ENCODE measurements at places on chromosomes 12 and 14. TPM values are rescaled to one million over a fixed set of nuclear protein-coding genes. Genes with fewer than 3 reads are reported as not detected.

The AMN gene
- polyA plus RNA-seq, result 0.15 TPM

The RHOJ gene
- polyA plus RNA-seq, result 19.8 TPM

The CD4 gene
- polyA plus RNA-seq, result 2.6 TPM

The NEUROD4 gene
- not detected for polyA plus RNA-seq

The MMP19 gene
- polyA plus RNA-seq, result 4.3 TPM

The SLC6A15 gene
- polyA plus RNA-seq, result not detected

The ZNF740 gene
- polyA plus RNA-seq, result 8.2 TPM

The PLA2G1B gene
- not detected for polyA plus RNA-seq

The FBXW8 gene
- polyA plus RNA-seq, result 3.7 TPM

The PPP1R1A gene
- 203 TPM for polyA plus RNA-seq

The TBX3 gene
- 20.9 TPM for polyA plus RNA-seq

The MYH6 gene
- polyA plus RNA-seq, result 5,106 TPM

Data from heart right ventricle (tissue), 16 donors.